ENCODE measurements at places on chromosomes 3 and 15.
A peak's percentile ranks its signal among the peaks of the same experiment; 100 is the strongest.

GRCh38 chr3:64548200-64548889 is 139.5 kb downstream of the ADAMTS9 start:
- DNase-seq = peak; percentile 63

DNA sequence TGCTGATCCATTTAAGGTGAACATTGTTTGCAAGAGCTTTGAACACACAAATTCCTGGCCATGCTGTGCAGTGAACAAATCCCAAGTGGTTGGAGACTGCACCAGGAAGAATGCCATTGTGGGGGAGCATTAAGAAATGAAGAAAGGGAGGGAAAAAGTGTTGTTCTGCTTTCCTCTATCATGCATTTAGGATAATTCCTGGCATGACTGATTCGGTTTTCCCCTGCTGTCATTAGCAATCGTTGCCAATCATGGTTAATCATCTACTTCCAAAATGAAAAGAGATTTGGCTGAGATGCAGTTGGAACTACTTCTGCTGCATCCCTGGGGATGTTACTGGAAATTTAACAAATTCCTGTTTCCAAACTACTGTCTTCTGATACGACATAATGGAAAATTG is 73.7 kb upstream of the ZPLD1 start:
- no peak for DNase-seq

- DNase-seq = no peak
Measured at GRCh38 chr3:149426325-149426724, 48.2 kb upstream of the TM4SF4 start.

GRCh38 chr3:127694467-127695215 is 21.9 kb downstream of the ABTB1 start:
- DNase-seq = no peak

DNA sequence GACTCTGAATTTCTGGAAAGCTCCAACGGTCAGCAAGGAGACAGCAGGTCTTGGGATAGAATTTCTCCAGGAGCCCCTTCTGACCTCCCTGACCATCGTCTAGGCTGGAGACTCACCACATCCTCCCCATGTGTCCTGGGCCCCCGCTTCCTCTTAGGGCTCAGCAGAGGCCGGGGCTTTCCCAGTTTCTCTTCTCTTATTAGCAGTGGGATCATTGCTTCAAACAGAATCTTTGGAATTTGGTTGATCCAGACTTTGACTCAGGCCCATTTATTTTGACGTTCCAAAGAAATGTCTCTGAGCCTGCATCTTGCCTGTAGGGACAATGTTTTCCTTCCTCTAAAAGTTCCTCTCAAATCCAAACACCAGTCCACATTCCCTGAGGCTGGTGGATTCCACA is 38.4 kb upstream of the SLC6A6 start:
- DNase-seq = no peak

DNA sequence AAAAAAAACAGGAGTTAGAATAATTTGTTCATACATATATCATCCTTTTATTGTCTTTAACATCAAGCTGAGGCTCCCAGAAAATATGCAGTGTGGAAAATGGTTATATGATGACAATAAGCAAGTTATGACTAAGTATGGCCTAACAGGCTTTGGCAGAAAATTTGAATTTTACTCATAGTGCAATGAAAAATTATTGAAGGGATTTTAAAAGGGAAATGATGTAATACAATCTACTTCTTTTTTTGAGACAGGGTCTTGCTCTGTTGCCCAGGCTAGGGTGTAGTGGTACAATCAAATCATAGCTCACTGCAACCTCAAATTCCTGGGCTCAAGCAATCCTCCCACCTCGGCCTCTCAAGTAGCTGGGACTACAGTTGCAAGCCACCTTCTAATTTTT is 78.7 kb downstream of the FAIM start:
- no peak for DNase-seq

DNA sequence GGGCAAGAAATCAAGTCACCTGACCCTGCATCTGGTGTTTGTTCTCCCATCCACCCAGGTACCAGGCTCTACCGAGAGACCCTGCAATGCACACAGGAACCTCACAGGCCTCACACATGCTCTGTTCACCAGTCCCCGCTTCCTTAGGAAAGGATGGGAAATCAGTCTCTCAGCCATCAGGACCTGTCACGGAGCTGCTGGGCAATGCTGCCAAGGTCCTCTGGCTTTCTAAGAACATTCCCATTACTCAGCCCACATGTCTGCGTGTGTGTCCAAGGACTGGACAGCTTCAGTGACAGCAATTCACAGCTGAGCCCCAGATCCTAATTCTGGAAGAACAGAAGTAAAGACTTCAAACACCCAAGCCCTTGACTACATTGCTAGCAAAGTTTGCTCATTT is 6.5 kb upstream of the SRGAP3 start:
- DNase-seq = no peak

- DNase-seq = no peak
Measured at GRCh38 chr3:115861166-115861733, 237.9 kb downstream of the GAP43 start.

- DNase-seq = no peak
Measured at GRCh38 chr3:186121968-186122367, 13.1 kb upstream of the ETV5 start.

- no peak for DNase-seq
Measured at GRCh38 chr15:41435037-41435786, 18.3 kb downstream of the RTF1 start.

- DNase-seq = no peak
Measured at GRCh38 chr15:73056460-73056859, 4.2 kb downstream of the NEO1 start.

GRCh38 chr3:123767009-123767372 is 117.1 kb downstream of the MYLK start:
- no peak for DNase-seq

DNA sequence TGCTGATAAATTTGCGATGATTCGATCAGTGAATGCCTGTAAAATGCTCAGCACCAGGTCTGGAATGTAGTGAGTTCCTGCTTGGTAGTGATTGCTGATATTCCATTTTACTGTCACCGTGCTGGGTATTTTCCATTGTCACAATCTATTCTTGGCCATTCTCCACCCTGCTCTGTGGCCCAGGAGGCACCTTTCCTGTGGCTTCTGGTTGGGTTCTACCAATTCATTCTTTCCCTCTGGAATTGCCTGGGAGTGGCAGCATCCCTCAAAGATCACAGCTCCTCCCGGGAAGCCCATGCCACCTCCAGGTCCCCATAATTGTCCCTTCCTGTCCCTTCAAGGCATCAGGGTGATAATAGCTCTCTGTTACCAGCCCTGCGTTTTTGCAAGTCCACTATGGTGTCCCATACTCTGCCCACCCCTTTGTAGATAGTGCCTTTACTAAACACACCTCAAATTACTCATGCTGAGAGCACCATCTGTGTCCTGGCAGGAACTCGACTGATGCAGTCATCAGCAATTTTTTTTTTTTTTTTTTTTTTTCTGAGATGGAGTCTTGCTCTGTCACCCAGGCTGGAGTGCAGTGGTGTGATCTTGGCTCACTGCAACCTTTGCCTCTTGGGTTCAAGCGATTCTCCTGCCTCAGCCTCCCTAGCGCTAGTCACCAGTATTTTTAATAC is 177.8 kb upstream of the PROK2 start:
- no peak for DNase-seq

DNA sequence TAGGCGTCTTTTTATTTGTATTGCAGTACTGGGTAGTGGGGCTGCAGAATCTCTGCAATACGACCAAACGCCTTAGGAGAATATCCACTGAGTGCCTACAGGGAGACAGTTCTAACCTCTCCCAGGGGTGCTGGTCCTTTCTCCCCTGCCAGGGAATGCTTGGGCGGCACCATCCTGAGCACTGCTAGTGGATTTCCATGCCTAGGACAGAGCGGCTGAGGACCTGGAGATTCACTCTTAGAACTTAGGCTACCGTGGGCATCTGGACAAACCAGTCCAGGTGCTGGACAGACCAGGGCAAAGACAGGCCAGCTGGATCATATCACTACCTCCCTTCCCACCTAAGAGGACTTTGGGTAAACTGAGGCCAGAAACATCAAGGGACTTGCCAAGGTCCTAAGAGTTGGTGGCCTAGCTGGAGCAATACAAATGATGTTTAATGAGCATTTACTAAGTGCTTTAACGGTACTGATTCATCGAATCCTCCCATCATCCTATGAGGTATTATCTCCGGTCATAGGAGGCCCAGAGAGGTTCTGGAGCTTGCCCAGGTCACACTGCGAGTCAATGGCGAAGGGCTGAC is 902 bp downstream of the TMEM44 start:
- no peak for DNase-seq

DNA sequence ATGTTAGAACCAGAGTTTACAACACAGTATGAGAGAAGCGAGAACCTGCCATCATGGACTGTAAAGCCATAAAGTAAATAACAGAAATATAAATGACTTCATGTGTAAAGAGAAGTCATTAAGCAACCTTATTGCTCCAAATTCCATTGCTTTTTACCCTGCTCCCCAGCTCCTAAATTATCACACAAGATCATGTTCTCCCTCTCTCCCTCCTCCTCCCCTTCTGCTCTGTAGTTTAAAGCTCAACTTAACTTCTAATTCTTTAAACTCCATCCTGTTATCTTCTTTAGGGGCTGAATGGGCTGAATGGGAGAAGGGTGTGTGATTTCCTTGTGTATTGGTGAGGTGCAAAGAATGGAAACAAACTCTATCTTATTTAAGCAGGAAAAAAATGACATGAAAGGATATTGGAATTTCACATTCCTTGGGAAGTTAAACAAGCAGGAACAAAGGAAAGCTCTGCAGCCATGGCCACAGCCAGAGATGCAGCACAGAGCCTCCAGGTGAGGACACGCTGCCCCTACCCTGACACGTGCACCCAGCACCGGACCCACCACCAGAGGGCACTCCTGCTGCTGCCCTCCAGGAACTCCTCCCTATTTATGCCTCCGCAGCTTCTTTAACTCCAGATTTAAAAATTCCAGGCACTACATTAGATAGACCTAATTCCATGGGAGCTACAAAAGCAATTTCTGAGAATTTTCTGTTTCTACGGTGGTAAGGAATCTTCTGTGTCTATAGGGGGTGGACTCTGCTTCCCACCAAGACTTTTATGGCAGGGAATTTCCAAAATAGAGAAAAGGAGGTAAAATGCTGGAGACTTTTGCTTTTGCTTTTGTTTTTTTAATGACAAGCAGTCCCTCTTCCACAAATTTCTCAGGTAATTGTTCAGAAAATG is 76.9 kb upstream of the ABI3BP start:
- DNase-seq = no peak

- DNase-seq = no peak
Measured at GRCh38 chr3:196143708-196144382, 62.0 kb upstream of the TFRC start.

DNA sequence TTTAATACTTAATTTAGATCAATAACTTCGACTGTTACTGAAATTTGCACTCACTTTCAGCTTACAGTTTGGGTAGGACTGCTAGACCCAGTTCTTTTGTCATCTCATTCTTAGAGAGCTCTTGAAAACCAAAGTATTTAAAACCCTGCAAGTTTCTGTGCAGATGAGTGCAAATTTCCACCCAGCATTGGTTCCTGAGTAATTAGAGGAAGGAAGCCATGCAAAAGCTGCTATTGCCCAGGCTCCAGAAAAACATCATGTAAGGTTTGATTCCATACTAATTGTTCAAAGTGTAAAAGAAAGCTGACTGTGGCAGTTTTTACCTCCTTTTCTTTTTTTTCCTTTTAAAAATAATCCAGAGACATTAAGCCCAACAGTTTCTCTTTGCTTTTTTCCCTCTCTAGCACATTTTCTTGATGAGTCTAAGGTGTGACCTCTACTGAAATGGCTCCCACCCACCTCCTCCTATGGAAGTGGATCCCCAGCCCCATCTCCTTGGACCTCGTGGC is 30.3 kb downstream of the ABHD2 start:
- DNase-seq = no peak

DNA sequence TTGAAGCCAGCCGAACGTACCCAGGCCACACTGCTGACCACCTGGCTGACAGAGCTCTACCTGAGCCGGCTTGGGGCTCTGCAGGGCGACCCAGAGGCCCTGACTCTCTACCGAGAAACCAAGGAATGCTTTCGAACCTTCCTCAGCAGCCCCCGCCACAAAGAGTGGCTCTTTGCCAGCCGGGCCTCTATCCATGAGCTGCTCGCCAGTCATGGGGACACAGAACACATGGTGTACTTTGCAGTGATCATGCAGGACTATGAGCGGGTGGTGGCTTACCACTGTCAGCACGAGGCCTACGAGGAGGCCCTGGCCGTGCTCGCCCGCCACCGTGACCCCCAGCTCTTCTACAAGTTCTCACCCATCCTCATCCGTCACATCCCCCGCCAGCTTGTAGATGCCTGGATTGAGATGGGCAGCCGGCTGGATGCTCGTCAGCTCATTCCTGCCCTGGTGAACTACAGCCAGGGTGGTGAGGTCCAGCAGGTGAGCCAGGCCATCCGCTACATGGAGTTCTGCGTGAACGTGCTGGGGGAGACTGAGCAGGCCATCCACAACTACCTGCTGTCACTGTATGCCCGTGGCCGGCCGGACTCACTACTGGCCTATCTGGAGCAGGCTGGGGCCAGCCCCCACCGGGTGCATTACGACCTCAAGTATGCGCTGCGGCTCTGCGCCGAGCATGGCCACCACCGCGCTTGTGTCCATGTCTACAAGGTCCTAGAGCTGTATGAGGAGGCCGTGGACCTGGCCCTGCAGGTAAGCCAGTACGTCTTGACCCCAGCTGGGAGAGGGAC is 6.2 kb downstream of the VPS18 start:
- DNase-seq = no peak

- no peak for DNase-seq
Measured at GRCh38 chr3:178663201-178663934, 127.1 kb downstream of the KCNMB2 start.

- no peak for DNase-seq
Measured at GRCh38 chr3:134445636-134446035, 40.1 kb downstream of the ANAPC13 start.

- DNase-seq = no peak
Measured at GRCh38 chr3:99878005-99878404, 60.3 kb downstream of the CMSS1 start.

GRCh38 chr3:159739969-159740368 is 248.7 kb upstream of the IL12A start:
- DNase-seq = no peak

GRCh38 chr15:97234851-97235610 is 725.5 kb upstream of the ARRDC4 start:
- no peak for DNase-seq

- no peak for DNase-seq
Measured at GRCh38 chr3:125428216-125428830, 53.2 kb upstream of the ZNF148 start.

GRCh38 chr15:49619226-49619625 is 1.4 kb downstream of the FAM227B start:
- DNase-seq = no peak

- no peak for DNase-seq
Measured at GRCh38 chr15:65371976-65372786, 5.6 kb downstream of the IGDCC3 start.

GRCh38 chr15:52012210-52012609 is 6.8 kb upstream of the MAPK6 start:
- DNase-seq = no peak

GRCh38 chr15:42728560-42728959 is 8.4 kb downstream of the CDAN1 start:
- DNase-seq = no peak

DNA sequence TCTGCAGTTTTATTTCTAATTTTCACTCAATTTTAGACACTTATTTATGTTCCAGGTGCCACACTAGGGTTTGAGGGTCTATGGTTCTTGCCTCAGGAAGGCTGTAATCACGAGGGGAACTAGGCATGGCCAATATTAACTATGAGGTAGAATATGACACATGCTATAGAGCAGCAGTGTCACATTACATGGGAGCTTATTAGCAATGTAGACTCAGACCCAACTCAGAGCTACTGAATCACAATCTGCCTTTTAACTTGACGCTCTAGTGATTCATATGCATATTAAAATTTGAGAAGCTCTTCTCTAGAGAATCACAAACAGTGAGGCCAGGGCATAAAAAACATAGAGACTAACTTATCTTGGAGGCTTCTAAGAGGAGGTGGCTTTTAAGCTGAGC is 32.8 kb upstream of the MRPL3 start:
- no peak for DNase-seq

All from AG09319 (cell line).